B cell (primary cell): ENCODE measurements at places on chromosomes 2 and 18. TPM values are rescaled to one million over a fixed set of nuclear protein-coding genes. Genes with fewer than 3 reads are reported as not detected.

DNA sequence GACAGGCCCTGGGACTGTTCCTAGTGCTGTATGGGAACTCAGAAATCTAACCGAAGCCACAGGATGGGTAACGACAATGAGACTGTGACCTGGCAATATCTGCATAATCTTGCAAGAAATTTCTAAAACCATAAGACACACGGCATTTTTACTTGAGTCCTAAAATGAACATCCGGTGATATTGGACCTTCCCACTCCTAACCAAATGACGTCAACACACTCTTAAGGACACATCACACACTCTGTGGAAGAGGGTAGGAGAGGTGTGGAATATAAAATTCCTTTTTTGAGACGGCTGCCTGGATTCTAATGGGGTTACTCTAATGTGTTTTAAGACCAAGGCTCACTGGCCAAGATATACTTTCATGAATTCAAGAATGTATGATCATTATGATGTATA, 195.9 kb downstream of the SLC8A1 start:
- DNase-seq, result no peak

Gene POTEE
- 0.07 TPM in 2 replicates for total RNA-seq

- no peak for DNase-seq
Observed at GRCh38 chr2:137837830-137838229, 126.4 kb upstream of the HNMT start.

GRCh38 chr18:31649978-31650719, 34.2 kb downstream of the B4GALT6 start:
- no peak for DNase-seq

- DNase-seq, result no peak
Observed at GRCh38 chr2:17894556-17894955, 16.1 kb downstream of the KCNS3 start.

GRCh38 chr2:157777427-157777826, 98.7 kb downstream of the ACVR1 start:
- peak; percentile 21 for DNase-seq

Gene HTR2B
- not detected in 2 replicates for total RNA-seq

DNA sequence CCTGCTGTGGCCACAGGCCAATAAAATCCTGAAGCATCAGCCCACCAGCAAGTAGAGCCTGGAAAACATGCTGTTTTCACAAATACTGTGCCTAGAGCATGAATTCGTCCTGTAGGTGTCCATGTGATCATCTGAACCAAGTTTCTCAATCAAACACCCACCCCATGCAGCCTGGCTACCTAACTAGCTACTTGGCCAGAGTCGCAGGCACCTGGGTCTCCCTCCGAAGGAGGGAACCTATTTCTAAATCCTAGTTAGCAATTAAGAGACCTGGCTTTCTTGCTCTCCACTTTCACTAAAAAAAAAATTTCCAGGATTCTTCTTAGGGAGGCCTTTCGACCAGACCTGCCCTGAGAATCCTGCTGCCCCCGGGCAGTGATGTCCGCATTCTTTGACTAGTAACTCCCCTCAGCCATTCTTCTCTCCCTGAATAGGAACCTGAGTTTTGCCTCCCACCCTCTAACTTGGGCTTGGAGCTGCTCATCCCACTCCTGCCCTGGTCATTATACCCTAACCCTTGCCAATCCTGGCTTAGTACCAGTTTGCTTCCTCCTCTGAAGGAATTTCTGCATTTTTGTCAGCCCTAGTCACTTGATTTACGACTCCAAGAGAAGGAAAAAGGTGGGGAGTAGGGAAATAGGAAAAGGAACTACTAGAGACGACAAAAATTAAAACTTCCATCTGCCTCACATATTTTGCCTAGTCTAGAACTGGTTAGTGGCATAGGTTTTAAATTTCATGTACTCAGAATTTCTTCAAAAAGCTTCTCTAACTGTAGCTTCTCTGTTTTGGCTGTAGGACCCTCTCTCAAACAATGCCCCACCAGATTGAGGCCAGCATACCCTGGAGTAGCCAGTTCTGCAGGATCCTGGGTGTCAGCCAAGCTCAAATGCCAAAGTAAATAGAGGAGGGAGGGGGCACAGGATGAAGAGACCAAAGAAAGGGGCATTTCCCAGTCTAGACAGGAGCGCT, 25.4 kb upstream of the TANK start:
- DNase-seq, result no peak

GRCh38 chr2:146227152-146228019, 1617.4 kb upstream of the ACVR2A start:
- no peak for DNase-seq

GRCh38 chr2:200467806-200468681, 41.8 kb downstream of the KCTD18 start:
- no peak for DNase-seq

Gene LIMS2
- total RNA-seq, result 4.2 and 6.7 TPM in 2 replicates

- DNase-seq, result no peak
Observed at GRCh38 chr2:143905587-143905986, 614.3 kb downstream of the ZEB2 start.

DNA sequence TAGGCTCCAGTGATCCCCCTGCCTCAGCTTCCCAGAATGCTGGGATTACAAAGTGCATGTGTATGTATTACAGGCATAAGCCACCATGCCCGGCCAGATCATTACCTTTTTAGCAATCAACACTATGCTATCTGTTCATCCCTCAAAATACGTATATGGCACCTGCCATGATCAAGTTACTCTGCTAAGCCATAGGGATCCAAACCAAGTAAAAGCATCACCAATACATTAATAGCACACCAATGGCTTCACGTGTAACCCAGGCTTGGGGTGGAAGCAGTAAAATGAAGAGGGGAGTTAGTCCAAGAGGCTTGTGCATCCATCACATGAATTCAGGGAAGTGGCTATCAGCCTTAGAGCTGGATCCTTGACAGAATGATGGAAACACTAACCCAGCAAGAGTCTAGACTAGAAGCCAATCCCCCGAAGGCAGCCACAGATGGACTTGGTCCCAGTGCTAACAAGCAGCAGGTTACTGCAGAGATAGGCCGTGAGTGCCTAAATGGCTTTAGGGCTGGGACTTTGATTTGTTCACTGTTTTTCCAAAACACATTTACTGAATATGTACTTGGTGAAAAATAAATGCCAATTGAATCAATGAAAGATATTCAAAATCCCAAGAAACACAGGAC, 11.3 kb downstream of the HDLBP start:
- DNase-seq, result no peak

GRCh38 chr18:72411261-72411660, 132.9 kb downstream of the CBLN2 start:
- no peak for DNase-seq

DNA sequence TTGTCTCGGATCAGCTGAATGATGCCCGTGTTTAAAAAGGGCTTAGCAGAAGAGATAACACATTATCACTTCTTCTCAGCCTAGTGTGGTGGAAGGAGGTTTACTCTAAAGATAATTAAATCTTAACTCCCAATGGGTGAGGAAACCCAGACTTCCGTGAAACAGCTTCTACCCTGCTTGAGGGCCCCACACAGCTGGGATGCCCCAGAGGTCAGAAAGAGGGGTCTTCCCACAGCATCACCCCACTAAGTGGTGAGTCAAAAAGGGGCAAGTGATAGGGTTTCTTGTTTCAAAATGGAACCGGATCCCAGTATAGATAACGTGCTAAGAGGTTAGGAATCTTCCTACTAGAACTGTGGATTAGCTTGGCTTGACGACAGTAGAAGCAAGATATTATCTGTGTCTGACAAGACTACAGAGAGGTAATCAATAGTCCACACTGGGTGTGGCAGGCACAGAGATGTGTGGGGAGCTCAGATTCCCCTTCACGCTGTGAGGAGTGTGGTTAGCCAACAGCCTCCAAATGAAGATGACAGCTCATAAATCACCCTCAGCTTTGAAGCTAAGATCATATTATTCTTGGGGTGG, 129.6 kb upstream of the COPS8 start:
- DNase-seq, result no peak

DNA sequence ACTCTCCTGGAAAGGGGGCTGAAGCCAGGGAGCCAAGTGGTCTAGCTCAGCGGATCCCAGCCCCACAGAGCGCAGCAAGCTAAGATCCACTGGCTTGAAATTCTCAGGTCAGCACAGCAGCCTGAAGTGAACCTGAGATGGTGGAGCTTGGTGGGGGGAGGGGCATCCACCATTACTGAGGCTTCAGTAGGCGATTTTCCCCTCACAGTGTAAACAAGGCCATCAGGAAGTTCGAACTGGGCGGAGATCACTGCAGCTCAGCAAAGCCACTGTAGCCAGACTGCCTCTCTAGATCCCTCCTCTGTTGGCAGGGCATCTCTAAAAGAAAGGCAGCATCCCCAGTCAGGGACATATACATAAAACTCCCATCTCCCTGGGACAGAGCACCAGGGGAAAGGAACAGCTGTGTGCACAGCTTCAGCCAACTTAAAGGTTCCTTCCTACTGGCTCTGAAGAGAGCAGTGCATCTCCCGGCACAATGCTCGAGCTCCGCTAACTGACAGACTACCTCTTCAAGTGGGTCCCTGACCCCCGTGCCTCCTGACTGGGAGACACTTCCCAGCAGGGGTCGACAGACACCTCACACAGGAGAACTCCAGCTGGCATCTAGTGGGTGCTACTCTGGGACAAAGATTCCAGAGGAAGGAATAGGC, 282.3 kb upstream of the EPC2 start:
- DNase-seq, result no peak

- no peak for DNase-seq
Observed at GRCh38 chr18:8943900-8944870, 158.3 kb upstream of the NDUFV2 start.

- peak; percentile 80 for DNase-seq
Observed at GRCh38 chr2:159516241-159516758, 100.0 kb downstream of the BAZ2B start.

DNA sequence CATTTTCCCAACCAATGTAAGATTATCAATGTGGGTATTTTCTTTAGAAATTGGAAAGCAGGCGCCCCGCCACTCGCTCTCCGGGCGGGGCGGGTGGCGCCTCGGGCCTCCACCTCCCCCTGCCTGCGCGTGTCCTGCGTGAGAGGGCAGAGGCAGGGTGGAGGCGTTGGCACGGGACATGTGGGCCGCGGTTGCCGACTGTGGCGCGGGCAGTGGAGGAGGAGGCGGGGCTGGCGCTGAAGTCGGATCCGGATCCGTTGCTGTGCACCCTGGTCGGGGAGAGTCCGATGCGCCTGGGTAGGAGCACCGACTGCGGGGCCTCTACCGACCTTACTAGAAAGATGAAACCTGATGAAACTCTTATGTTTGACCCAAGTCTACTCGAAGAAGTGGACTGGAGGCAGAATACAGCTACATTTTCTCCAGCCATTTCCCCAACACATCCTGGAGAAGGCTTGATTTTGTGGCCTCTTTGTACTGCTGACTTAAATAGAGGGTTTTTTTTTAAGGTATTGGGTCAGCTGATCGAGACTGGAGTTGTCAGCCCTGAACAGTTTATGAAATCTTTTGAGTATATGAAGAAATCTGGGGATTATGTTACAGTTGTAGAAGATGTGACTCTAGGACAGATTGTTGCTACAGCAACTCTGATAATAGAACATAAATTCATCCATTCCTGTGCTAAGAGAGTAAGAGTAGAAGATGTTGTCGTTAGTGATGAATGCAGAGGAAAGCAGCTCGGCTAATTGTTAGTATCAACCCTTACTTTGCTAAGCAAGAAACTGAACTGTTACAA, 37.9 kb downstream of the PMS1 start:
- DNase-seq, result no peak

Gene MBD5
- total RNA-seq, result 67.9 and 69.7 TPM in 2 replicates

Gene TSPYL6
- not detected in 2 replicates for total RNA-seq

GRCh38 chr2:174776223-174776622, 12.0 kb upstream of the CHRNA1 start:
- DNase-seq, result peak; percentile 21

Gene ALLC
- not detected in 2 replicates for total RNA-seq

- peak; percentile 15 for DNase-seq
Observed at GRCh38 chr2:186426153-186427016, 59.7 kb upstream of the ZC3H15 start.

Gene CENPA
- not detected in 2 replicates for total RNA-seq

GRCh38 chr2:61715506-61715905, 138.4 kb downstream of the FAM161A start:
- no peak for DNase-seq

DNA sequence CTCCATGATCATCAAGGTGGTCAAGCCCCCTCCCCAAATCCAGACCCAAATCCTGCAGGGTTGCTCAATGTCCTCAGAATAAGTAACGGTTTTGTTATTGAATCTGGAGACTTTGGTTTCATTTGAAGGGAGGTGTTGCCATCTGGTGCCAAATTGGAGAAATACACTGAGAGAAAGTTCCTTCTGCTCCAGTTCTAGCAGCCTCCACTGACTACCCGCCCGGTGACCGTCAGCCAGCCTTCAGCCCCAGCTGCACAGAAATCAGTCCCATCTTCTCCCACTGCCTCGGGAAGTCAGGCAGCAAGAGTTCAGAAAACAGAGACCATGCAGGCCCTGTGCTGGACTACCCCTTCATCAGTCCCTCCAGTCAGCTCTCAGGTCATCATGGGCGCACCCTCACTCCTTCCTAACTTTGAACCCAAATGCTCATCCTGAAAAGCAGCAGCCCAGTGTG, 38.7 kb downstream of the PKDCC start:
- peak; percentile 75 for DNase-seq

DNA sequence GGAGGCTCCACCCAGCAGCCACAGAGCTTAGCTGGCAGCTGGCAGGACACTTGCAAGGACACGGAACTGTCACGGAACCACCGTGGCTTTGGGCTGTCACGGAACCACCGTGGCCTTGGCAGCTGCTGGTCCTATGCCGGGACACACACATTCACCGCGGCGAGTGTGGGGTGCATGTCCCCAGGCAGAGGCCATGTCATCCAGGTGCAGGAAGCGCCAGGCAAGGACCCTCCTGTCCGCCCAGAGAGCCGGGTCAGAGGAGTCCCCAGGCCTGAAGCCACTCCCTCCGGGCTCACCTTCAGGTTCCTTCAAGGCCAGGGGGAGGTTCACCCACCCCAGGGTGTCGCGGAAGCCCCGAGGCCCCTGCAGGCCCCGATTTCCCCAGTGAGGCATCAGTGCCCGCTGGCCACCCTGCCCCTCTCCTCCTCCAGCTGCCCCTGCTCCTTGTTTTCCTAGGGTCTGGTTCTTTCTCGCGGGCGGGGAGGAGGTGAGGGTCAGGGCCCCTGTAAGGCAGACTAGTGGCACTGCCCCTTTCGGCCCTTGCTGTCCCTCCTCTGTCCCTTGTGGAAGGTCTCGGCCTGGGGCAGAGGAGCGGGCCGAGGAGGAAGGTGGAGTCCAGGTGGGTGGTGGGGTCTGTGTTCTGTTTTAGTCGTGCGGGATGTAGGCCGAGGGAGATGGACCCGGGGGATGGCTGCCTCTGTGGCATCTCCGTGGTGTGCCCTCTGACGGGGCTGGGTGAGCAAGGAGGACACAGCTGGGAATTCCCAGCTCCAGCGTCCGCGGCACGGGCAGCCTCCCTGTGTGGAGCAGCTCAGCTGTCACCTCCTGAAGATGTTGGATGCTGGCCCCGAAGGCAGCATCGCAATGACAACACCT, 60.6 kb downstream of the NFATC1 start:
- no peak for DNase-seq
